Nephron progenitor cell (in vitro differentiated cells): ENCODE measurements at places on chromosomes 2 and 18.
A peak's percentile ranks its signal among the peaks of the same experiment; 100 is the strongest.

GRCh38 chr2:118223992-118224894 is 136.0 kb downstream of the INSIG2 start:
- peak overlapping the region; percentile 87 for H3K27ac ChIP-seq
- H3K4me3 ChIP-seq, result peak overlapping the region; percentile 88
- H3K27me3 ChIP-seq, result no peaks in the 10 kb centered on the region
- H3K36me3 ChIP-seq, result no peaks in the 10 kb centered on the region
- H3K4me1 ChIP-seq, result peaks cover 45% of the 10 kb centered on the region

DNA sequence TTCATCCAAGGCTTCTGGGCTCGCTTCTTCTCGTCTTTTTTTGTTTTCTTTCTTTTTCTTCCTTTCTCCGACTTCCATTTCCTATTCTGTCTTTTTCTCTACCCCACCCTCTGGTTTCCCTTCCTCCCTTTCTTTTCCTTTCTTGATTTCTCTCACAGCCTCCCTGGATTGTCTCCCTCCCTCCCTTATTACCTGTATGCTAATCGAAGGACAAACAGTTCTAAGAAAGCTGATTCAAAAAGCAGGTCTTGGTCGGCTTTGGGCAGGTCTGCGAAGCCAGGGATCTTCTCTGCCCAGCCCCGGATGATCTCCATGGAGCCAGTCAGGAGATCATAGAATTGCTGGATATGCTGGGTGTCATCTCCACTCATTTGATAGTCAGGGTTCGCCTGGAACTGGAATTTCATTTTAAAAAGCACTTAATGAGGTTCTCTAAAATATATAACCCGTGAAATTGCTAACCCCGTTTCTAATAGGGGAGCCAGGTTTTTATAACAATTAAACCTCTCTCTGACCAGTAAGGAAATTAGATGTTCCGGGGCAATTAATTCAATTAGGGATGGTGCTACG is 5.9 kb downstream of the NR4A2 start:
- H3K4me3 ChIP-seq, result no peak overlapping the region
- H3K27ac ChIP-seq, result no peak overlapping the region
- H3K27me3 ChIP-seq, result peaks cover 100% of the 10 kb centered on the region
- peaks cover 22% of the 10 kb centered on the region for H3K4me1 ChIP-seq
- DNase-seq, result no peak
- H3K36me3 ChIP-seq, result no peaks in the 10 kb centered on the region

GRCh38 chr2:188369365-188369764 is 77.7 kb downstream of the GULP1 start:
- no peaks in the 10 kb centered on the region for H3K27me3 ChIP-seq
- no peaks in the 10 kb centered on the region for H3K4me1 ChIP-seq
- H3K36me3 ChIP-seq, result no peaks in the 10 kb centered on the region
- no peak overlapping the region for H3K4me3 ChIP-seq

GRCh38 chr2:134134313-134134706 is 119.6 kb upstream of the MGAT5 start:
- no peaks in the 10 kb centered on the region for H3K27me3 ChIP-seq
- no peak overlapping the region for H3K27ac ChIP-seq
- peaks cover 47% of the 10 kb centered on the region for H3K36me3 ChIP-seq
- DNase-seq, result no peak
